NCI-H1105 (cell line): ENCODE measurements at places on chromosomes 3 and 15.

DNA sequence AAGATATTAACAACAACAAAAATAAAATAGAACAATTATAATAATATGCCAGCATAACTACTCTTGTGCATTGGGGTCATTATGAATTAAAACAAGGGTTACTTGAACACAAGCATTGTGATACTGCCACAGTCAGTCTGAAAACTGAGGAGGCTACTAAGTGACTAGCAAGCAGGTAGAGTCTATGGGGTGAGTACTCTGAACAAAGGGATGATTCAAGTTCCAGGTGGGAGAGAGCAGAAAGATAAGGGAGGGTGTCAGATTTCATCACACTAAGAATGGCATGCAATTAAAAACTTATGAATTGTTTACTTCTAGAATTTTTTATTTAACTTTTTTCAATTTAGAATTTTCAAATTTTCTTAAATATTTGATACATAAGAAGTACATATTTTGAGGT, 754.4 kb upstream of the GOLIM4 start:
- no peak for DNase-seq

- no peak for DNase-seq
These were observed 136.1 kb upstream of the MEF2A start for GRCh38 chr15:99429681-99430081.

GRCh38 chr15:43794269-43795037, 2.3 kb downstream of the SERF2 start:
- no peak for DNase-seq

GRCh38 chr3:152505926-152506325, 237.2 kb downstream of the MBNL1 start:
- no peak for DNase-seq

- no peak for DNase-seq
These were observed 3.2 kb downstream of the RTP3 start for GRCh38 chr3:46500656-46501635.

GRCh38 chr15:38603672-38604071, 39.1 kb upstream of the RASGRP1 start:
- no peak for DNase-seq

- no peak for DNase-seq
These were observed 9.5 kb downstream of the ITGB5 start for GRCh38 chr3:124877674-124878073.

DNA sequence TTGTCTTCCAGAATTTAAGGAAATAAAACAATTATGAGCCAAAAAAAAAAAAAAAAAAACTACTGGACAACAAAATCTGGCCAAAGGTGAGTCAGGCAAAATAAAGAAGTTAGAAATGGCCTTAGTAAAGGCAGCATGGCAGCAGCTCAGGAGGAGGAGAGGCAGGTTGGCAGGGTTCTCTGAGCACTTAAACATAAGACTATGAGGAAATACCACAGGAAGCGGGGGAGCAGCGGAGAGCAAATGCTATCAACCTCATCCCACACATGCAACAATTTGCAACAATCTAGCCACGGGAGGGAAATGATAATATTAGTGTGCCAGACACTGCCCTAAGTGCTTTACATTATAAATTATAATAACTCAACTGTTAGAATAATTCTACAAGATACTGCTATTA, 247.3 kb upstream of the NSMCE3 start:
- DNase-seq = no peak

GRCh38 chr3:99248130-99248529, 346.6 kb upstream of the DCBLD2 start:
- DNase-seq = no peak

- DNase-seq = no peak
These were observed 32.8 kb upstream of the EID1 start for GRCh38 chr15:48845123-48845522.

GRCh38 chr3:122553171-122553570, 10.9 kb downstream of the PARP9 start:
- DNase-seq = no peak

DNA sequence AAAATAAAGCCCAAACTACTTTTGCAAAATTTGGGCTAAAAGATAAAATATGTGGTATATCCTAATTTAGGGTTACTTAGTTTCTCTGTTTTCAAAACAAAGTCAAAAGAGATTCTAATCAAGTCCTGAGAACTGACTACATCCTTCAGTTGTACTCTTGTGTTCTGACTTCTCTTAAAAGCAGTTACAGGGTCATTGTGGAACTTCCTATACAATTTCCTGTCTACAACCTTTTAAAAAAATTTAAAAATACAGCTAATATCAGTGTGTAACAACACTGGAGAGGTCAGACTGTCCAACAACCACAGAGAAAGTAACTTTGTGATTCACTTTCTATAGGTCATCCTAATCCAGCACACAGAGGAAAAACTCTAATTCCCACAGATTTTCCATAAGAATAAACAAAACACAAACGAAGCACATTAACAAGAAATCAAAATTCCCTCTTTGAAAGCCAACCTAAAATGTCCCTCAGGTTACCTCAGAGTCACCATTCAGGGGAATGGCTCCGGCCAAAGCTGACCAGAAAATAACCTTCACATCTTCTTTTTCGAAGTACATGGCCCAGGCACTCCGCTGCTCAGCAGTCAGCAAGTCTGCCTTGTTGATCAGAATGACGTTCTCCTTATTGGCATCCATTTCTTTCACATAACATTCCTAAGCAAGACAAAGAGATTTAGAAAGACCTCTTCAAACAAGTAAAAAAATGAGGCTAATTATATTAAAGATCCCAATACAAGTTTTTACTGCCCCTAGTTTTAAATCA, 13.3 kb downstream of the LSG1 start:
- DNase-seq = no peak

DNA sequence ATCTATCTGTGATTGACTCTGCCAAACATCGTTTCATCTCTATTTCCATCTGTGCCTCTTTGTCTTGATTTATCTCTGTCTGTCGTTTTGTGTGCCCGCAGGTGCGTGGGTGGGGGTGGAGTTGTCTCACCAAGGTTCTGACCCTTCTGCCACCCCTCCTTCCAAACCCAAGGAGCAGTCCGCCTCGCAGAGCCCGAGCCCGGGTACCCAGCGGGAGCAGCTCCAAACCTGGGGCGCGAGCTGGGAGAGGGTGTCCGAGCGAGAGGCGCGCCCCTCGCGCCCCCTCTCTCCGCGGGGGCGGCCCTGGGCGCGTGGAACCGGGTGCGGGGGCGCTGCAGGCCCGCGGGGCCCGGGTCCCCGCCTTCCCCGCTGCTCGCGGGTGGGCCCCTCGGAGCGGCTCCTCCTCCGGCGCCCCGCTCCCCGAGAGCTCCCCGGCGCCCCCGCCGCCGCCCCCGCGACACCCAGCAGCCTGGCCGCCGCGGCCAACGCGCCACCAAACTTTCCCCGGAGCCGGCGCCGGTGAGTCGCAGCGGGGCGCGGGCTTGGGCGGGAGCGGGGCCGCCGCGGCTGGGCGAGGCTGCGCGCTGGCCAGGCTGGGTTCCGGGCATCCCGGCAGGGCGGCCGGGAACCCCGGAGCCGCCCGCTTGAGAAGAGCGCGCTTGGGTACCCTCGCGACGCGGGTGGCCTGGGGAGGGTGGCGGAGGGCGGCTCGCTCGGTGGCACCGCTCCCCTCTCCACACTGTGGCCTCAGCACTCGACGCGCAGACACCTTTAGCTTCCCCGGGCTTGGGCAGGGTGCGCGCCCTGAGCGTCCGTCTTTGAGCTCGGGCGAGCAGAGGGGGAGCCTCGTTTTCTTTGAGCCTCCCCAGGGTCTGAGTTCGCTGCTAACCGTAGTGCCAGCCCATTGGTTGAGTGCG, at the start of gene HRH1:
Gene HRH1, plus strand, starts transcription at position 458 of the 917 bp plus-strand sequence. CDS start 104,545 bp downstream, outside the sequence.
- peak; percentile 16 for DNase-seq

GRCh38 chr3:69590111-69590510, 149.2 kb upstream of the MITF start:
- DNase-seq = no peak

GRCh38 chr3:126781889-126782491, 78.0 kb downstream of the CHCHD6 start:
- DNase-seq = no peak

GRCh38 chr3:42010530-42010929, 48.6 kb upstream of the ULK4 start:
- no peak for DNase-seq

DNA sequence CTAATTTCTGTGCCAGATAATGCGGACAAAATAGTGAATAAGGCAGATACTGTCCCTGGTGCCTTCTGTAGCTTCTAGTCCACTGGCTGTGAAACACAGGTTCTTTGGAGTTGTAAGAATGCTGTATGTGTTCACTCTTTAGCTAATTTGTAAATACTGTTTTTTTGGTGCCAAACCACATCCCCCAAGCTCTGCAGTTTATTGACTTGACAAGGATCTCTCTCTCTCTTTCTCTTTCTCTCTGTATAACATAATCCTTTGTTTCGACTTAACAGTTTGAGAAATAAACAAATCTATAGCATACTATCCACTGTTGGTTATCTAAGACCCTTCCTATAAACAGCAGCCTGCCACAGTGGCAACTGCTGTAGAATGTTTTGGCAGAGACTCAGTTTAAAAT, 7.6 kb downstream of the SMAD3 start:
- no peak for DNase-seq
